ENCODE measurements at places on chromosomes 3 and 15.

DNA sequence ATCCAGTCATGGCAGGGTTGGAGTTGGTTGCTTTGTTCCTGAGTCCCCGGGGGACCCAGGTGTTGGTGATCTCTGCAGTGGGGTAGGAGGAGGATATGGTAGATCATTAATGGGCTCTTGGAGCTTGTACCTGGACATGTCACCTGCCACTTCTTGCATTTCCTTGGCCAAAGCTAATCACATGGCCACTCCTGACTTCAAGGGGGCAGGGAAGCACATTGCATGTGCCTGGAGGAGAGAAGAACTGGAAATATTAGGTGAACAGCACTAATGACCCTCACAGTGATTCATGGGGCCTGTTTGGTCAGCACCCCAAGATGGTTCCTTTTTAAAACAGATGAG lies 87.1 kb upstream of the MYZAP start:
- DNase-seq = no peak

DNA sequence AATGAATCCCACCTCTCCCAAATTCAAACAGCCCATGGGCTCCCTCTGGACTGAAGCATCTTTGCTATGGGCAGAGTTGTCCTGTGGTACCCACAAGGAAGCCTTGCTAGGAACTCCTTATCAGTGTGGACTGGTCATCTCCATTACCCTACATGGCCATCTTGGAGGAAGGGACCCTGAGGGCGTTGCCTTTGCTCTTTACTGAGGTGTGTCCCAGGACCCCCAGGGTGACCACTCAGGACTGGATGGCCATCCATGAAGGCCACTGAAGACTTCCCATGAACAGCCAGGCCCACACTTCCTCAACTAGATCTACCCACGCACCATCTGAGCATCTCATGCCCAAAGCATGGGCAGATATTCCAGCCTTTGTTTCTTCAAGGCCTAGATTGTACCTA lies 20.0 kb downstream of the RTP3 start:
- no peak for DNase-seq

- DNase-seq = no peak
Observed at GRCh38 chr3:173725507-173725906, 328.0 kb downstream of the NLGN1 start.

- no peak for DNase-seq
Observed at GRCh38 chr15:73394782-73395181, 26.0 kb upstream of the HCN4 start.

GRCh38 chr15:67873777-67874176 lies 33.9 kb upstream of the RNU6-1 start:
- no peak for DNase-seq
